ENCODE measurements at places on chromosomes 16 and 17. TPM values are rescaled to one million over a fixed set of nuclear protein-coding genes. Genes with fewer than 3 reads are reported as not detected.
A peak's percentile ranks its signal among the peaks of the same experiment; 100 is the strongest.

MYH10 gene
- 1.6 TPM for total RNA-seq

KRTAP4-1 gene
- not detected for total RNA-seq

TBC1D3D gene
- total RNA-seq, result 0.92 TPM

DNA sequence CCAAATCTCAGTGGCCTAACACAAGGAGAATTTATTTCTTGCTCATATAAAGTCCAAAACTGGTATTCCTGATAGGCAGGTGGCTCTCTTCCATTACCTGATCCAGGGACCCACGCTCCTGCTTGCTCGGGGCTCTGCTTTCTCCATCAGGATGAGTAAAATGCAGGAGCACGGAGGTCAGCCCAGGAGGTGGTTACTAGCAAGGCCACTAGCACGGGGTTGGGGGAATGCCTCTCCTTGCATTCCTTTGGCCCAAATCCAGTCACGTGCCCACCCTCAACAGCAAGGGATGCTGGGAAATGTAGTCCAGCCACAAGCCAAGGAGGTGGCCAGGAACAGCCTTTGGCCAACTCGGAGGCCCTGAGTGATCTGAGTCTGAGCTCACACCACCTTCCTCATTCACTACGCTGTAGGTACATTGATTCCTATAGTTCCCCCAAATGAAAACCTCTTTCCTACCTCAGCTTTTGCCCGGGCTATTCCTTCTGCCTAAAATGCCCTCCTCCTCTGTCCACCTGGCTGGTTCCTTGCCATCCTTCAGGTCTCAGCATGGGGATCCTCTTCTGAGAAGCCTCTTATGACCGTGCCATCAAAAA, 38.3 kb upstream of the HAPSTR1 start:
- H3K4me1 ChIP-seq, result peaks cover 5% of the 10 kb centered on the region
- H3K27me3 ChIP-seq, result no peaks in the 10 kb centered on the region
- DNase-seq, result peak; percentile 74
- H3K36me3 ChIP-seq, result no peaks in the 10 kb centered on the region

DNA sequence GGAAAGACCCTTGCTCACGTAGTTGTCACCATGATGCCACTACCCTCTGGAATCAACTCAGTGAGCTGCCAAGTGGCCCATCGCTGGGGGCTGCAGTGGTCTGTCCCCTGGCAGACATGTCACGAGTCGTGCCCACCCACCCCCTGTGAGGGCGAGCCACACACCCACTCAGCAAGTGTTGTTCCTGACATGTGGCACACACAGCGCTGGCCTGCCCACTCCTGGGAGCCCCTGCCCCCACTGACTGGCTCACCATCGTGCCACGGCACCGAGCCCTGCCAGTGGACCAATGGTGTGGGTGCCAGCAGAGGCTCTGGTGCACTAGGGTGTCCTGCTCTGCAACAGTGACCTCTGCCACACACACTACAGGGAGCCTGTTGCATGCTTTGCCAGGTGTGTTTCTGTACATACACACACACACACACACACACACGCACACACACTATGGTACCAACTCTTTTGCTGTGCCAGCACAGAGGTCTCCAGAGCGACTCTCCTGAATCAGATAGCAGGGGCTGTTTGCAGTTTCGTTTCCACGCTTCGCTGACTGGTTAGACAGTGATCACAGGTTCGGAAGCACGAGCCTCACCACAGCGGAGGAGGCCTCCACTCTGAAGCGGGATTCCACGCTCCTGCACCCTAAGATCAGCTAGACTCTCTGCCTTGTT, 7.7 kb downstream of the RTN4RL1 start:
- peak; percentile 28 for DNase-seq
- peaks cover 26% of the 10 kb centered on the region for H3K4me1 ChIP-seq
- H3K4me3 ChIP-seq, result no peak overlapping the region
- H3K27ac ChIP-seq, result no peak overlapping the region
- no peaks in the 10 kb centered on the region for H3K36me3 ChIP-seq

DNA sequence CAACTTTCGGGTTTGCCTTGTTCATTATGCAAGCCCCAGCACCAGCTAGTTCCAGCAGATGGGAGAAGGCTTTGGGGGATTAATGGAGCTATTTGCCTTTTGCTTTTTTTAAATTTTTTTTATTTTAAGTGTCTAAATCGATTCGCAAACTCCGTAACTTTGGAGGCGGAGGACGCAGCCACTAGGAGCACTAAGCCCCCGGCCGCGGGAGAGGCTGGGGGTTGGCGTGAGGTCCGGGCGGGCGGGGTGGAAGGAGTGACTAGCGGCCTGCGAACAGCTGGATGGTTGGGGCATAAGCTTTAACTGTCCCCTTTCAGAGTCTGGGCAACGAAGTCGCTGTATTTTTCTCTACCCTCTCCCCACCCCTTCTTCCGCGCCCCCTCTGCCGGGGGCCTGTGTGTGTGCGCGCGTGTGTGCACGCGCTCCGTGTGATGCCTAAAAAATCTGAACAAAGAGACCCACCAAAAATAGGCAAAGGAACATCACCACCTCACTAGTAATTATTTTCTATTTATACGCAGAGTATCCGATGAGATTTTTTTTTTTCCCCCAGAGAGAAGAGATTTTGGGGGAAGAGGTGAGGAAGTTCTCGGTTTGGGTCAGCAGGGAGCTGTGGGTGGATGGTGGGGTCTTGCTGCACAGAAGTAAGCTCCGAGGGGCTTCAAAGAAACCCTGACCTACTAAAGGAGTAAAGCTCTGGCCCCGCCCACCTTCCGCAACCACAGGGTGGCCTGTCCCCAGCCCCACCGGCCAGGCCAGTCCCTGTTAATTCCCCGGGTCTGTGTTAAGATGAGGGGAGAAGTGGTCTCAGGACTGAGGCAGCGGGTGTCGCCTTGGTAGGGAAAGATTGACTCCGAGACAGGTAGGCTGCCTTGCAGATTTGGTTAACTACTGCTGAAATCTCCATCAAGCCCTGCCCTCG, 2.3 kb downstream of the SHISA9 start:
- DNase-seq, result no peak
- H3K36me3 ChIP-seq, result peaks cover 16% of the 10 kb centered on the region
- no peaks in the 10 kb centered on the region for H3K27me3 ChIP-seq

GRCh38 chr17:29956225-29956624, 14.8 kb downstream of the EFCAB5 start:
- no peaks in the 10 kb centered on the region for H3K27me3 ChIP-seq
- no peak for DNase-seq
- H3K4me1 ChIP-seq, result no peaks in the 10 kb centered on the region
- no peak overlapping the region for H3K4me3 ChIP-seq

GRCh38 chr17:58789831-58790230, 34.2 kb downstream of the PPM1E start:
- H3K27ac ChIP-seq, result no peak overlapping the region
- H3K27me3 ChIP-seq, result no peaks in the 10 kb centered on the region
- no peaks in the 10 kb centered on the region for H3K36me3 ChIP-seq
- H3K4me1 ChIP-seq, result peaks cover 18% of the 10 kb centered on the region
- no peak for DNase-seq

- no peak overlapping the region for H3K27ac ChIP-seq
- DNase-seq, result no peak
- H3K36me3 ChIP-seq, result no peaks in the 10 kb centered on the region
- H3K4me3 ChIP-seq, result no peak overlapping the region
- H3K4me1 ChIP-seq, result no peaks in the 10 kb centered on the region
- peaks cover 9% of the 10 kb centered on the region for H3K27me3 ChIP-seq
Measured at GRCh38 chr17:8966926-8967325, 1.4 kb upstream of the PIK3R5 start.

Data from PC-9 (cell line).